ENCODE measurements at places on chromosomes 13 and 19.
A peak's percentile ranks its signal among the peaks of the same experiment; 100 is the strongest.

DNA sequence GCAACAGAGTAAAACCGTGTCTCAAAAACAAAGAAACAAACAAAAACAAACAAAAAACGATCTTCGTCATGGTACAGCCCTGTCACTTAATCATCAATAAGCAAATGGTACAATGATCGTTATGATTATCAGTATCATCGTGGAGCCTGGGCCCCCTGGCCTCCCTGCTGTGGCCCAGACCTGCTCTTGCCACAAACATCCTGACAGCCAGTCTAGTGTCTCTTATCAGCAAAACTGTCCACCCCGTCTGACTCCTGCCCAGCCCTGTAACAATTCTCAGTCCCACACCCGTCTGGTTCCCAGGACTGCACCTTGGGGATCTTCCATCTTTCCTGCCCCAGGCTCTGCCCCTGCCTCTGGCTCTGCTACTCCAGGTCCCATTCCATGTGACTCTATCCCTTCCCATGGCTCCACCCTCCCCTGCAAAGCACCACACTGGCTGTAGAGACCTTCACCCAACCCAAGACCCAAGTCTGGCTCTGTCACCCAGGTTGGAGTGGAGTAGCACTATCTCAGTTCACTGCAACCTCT is 5.7 kb downstream of the ZNF653 start:
- DNase-seq: no peak

- no peak for DNase-seq
Observed at GRCh38 chr19:46392837-46393236, 20.5 kb downstream of the CCDC8 start.

DNA sequence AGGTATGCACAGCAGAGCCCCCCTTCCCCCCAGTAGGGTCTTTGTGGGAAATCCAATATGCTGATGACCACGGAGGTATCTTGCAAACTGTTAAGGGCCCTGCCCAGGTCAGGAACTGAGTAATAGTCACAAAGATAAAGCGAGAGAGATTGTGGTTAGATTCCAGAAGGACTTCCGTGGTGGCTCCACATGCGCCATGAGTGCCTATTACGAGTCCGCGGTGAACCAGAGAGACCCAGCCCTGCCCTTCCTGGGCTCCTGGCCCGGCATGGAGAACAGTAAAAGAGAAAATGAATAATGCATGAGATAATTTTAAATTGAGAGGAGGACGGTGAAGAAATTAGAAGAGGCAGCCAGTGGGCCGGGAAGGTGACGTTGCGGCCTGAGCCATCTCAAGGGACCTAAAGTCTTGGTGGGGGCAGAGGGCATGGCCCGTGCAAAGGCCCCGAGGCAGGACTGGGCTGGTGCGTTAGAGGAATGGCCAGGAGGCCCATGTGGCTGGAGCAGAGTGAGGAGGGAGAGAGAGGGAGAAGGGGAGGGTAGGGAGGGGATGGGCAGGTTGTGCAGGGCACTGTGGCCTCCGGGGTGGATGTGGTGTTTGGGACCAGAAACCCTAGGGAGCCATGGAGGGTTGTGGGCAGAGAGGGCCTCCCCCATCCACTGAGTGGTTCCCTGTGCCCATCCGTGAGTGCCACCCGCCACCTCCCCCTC is 46.6 kb upstream of the NFIC start:
- DNase-seq: peak; percentile 59

- peak; percentile 60 for DNase-seq
Observed at GRCh38 chr13:21015284-21015683, 46.1 kb downstream of the LATS2 start.

DNA sequence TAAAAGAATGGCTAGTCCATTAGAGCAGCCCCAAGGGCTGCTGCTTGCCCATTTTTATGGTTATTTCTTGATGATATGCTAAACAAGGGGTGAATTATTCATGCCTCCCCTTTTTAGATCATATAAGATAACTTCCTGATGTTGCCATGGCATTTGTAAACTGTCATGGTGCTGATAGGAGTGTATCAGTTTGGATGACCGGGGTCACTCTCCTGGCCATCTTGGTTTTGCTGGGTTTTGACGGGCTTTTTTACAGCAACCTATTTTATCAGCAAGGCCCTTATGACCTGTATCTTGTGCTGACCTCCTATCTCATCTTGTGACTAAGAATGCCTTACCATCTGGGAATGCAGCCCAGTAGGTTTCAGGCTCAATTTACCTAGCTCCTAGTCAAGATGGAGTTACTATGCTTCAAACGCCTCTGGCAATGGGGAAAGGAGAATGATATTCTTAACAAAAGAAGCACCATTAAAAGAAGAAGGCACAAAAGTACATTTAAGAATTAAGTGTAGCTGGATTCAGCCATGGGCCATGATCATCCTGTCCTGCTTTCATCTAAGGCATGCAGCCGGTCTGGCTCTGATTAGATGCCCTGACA is 1156.0 kb downstream of the PCDH9 start:
- DNase-seq: no peak

- peak; percentile 41 for DNase-seq
Observed at GRCh38 chr19:3440082-3440481, 40.2 kb downstream of the SMIM24 start.

DNA sequence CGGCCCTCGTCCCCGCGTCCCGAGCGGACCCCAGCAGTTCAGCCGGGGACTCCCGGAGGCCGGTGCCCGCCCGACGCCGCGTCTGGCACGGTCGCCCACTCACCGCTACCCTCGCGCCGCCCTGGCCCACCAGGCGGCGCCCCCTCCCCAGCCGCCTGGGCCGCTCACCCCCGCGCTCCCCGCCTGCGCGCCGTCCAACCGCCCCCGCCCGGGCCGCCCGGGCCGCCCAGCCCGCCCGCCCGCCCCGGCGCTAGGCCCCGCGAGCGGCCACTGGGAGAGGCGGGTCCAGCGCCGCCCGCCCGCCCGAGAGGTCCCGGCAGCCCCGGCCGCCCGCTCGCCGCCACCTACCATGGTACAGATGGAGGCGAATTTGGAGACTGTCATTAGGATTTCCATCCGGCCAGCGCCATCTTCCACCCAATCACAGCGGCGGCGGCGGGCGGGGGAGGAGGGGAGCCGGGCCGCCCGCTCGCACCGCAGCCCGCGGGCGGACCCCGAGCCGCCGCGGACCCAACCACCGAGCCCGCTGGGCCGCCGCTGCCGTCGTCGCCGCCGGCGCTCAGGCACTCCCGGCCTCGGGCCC is at the start of gene USP12:
USP12 (minus strand) TSS at position 568 of the 583 bp plus-strand sequence; CDS start at position 396, 172 bp downstream.
- peak; percentile 25 for DNase-seq

GRCh38 chr19:8392017-8392591 is 1.9 kb downstream of the RAB11B start:
- peak; percentile 36 for DNase-seq

- DNase-seq: no peak
Observed at GRCh38 chr19:39934584-39935363, at the start of gene FCGBP. TSS of gene FCGBP (minus strand) at chr19:39934634.

DNA sequence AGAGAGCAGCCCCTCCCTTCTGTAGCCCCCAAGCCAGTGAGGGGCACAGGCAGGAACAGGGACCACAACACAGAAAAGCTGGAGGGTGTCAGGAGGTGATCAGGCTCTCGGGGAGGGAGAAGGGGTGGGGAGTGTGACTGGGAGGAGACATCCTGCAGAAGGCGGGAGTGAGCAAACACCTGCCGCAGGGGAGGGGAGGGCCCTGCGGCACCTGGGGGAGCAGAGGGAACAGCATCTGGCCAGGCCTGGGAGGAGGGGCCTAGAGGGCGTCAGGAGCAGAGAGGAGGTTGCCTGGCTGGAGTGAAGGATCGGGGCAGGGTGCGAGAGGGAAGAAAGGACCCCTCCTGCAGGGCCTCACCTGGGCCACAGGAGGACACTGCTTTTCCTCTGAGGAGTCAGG is 4.2 kb downstream of the KLK3 start:
- no peak for DNase-seq

GRCh38 chr19:57351867-57352266 is 796 bp downstream of the ZNF304 start:
- peak; percentile 15 for DNase-seq

GRCh38 chr19:29454109-29454508 is 71.7 kb upstream of the VSTM2B start:
- no peak for DNase-seq

GRCh38 chr13:31007417-31007816 is 75.0 kb downstream of the TEX26 start:
- DNase-seq: no peak

DNA sequence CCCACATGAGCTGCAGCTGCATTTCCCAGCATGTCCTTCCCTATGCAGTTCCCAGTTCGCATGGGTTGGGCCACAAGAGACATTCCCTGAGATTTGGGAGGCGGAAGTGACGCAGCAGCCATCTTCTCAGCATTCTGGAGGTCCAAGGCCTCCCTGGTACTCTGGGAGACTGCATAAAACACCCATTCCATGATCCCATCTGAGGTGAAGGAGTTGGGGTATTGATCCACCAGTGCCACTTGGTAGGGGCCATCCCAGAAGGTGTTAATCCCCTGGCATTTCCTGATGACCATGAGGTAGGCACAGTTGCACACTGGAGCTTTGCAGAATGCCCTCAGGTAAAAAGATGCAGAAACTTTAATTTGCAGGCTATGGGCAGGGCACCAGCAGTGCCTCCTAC is 25.4 kb downstream of the POP4 start:
- DNase-seq: no peak

DNA sequence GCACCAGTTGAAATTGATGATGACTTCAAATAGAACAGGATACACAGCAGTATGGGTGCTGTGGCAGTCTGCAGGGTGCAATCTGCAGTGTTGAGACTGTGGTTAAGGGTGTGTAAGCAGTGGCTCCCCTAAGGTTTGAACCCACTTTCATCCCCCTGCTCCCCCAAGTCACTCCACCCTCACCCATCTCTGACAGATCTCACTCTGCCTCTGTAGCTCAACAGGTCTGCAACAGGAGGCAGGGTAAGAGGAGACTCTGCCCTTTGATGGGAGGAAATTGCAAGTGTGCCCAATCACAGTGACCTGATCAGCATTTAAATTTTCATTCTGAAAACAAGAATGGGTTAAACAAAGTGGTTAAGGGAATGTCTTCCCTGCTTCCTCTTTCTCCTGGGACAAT is 92.4 kb downstream of the DCT start:
- no peak for DNase-seq

GRCh38 chr13:30619731-30620130 is 2.0 kb downstream of the USPL1 start:
- peak; percentile 74 for DNase-seq

DNA sequence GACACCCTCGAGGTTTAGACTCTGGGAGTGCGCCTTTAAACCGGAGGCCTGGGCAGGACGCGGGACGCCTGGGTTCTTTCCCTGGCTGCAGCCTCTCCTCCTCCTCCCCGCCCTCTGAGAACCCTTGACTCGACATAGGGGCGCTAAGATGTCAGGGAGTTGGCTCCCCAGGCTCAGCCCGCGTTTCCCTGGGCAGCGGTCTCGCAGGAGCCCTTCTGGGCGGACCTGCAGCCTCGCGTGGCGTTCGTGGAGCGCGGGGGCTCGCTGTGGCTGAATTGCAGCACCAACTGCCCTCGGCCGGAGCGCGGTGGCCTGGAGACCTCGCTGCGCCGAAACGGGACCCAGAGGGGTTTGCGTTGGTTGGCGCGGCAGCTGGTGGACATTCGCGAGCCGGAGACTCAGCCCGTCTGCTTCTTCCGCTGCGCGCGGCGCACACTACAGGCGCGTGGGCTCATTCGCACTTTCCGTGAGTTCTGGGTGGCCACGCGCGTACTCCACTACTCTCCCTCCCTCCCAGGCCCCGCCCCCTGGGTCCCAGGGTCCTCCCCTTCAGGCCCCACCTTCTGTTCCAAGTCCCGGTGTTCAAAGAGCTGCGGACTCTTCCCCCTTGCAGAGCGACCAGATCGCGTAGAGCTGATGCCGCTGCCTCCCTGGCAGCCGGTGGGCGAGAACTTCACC is 1.3 kb downstream of the ICAM5 start:
- no peak for DNase-seq

DNA sequence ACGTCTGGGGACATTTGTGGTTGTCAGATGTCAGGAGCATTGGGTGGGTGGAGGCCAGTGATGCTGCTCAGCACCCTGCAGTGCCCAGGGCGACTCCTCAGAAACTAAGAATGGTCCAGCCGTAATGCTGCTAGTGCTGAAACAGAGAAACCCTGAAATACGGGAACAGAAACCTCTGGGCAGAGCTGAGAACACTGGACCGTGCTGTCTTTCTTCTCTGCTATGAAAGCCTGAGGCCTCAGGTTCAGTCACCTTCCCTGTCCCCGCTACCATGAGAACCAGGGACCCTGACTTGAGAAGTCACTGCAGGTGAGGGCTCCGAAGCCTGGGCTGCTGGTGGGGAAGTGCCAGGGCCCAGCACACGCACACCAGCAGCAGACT is 13.4 kb downstream of the CAPS start:
- no peak for DNase-seq

GRCh38 chr13:29920025-29920643 is 69.7 kb upstream of the UBL3 start:
- no peak for DNase-seq

DNA sequence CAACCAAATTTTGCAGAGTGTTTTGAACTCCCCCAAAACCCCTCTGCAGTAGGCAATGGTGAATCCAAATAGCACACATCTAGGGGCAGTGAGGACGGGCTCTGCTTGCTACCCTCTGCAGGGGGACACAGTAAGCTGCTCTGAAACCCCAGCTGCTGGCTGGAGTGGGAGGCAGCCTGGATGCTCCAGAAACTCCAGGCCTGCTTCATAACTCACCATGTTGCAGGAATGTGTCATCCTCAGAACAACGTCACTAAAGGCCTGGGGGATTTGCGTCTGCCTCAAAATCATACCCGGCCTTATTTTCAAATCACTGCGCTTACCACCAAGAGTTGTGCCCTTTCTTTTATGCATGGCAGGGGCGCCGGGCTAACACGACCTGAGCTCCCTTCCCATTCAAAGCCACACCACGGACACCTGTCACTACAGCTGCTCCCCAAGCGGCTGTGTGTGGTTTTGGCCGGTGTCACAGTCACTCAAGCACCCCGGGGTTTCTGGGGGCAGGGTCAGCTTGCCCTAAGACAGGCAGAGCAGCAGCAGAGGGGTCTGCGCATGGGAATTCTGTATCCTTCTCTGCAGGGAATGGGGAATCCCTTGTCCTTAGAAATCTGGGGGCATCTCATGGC is 93.9 kb downstream of the TSHZ3 start:
- no peak for DNase-seq

GRCh38 chr13:40682449-40683240 is 16.2 kb upstream of the FOXO1 start:
- DNase-seq: peak; percentile 49

DNA sequence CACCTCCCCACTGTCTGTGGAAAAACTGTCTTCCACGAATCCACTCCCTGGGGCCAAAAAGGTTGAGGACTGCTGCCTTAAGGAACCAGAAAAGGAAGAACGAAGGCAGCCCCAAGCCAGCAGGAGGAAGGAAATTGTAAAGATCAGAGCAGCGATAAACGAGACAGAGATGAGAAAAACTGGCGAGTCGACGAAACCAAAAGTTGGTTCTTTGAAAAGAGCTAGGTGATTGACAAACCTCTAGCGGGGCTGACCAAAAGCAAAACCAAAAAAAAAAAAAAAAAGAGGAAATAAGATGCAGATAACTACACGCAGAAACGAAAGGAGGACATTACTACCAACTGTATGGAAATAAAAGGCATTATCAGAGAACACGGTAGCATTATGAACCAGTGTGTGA is 76.9 kb downstream of the GADD45B start:
- DNase-seq: no peak

GRCh38 chr13:29472332-29472961 is 123.0 kb downstream of the SLC7A1 start:
- DNase-seq: peak; percentile 71
